T-helper 17 cell (primary cell): ENCODE measurements at places on chromosomes 16 and 17. TPM values are rescaled to one million over a fixed set of nuclear protein-coding genes. Genes with fewer than 3 reads are reported as not detected.

NEK8 gene
- 8.8 TPM for total RNA-seq

CEMP1 gene
- 0.23 TPM for total RNA-seq

DNA sequence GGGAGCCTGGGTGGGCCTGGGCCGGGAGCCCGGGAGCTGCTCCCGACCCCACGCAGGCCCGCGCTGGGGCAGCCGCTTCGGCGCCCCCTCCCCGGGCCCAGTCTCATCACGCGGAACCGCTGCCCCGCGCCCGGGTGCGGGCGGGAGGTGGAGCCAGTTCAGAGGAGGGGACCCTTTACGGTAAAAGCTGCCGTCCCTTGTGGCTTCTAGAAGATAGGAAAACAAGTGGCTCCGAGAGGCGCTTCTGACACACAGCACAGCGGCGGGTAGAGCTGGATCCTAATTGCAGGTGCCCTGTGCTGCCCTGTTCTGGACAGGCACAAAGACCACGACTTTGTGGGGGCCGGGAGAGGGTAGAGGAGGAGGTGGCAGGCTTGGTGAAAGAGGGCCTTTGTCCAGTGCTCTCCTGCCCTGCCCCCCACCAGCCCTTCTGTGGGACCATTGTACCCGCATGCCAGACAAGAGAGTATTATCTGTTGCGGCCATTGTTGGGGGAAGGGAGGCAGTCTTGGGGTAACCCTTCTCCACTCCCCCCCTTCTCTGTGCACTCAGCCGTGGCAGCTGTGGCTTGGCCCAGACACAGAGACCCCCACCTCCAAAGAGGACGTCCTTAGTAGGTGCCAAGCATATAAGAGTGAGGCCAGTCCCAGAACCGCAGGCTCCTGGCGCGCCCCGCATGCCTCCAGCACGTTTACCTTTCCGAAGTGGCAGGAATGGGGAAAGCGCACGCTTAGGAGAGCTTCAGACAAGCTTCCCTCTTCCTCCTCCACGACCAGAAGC, 736 bp downstream of the CNP start:
- H3K36me3 ChIP-seq, result no peaks in the 10 kb centered on the region
- no peaks in the 10 kb centered on the region for H3K27me3 ChIP-seq
- peak overlapping the region; percentile 87 for H3K27ac ChIP-seq
- DNase-seq, result no peak

- peak overlapping the region; percentile 28 for H3K4me3 ChIP-seq
- DNase-seq, result no peak
- no peak overlapping the region for H3K27ac ChIP-seq
- H3K36me3 ChIP-seq, result peaks cover 11% of the 10 kb centered on the region
- H3K27me3 ChIP-seq, result no peaks in the 10 kb centered on the region
- peaks cover 23% of the 10 kb centered on the region for H3K4me1 ChIP-seq
Measured at GRCh38 chr17:14211246-14211645, 25.4 kb downstream of the CDRT15 start.

DNA sequence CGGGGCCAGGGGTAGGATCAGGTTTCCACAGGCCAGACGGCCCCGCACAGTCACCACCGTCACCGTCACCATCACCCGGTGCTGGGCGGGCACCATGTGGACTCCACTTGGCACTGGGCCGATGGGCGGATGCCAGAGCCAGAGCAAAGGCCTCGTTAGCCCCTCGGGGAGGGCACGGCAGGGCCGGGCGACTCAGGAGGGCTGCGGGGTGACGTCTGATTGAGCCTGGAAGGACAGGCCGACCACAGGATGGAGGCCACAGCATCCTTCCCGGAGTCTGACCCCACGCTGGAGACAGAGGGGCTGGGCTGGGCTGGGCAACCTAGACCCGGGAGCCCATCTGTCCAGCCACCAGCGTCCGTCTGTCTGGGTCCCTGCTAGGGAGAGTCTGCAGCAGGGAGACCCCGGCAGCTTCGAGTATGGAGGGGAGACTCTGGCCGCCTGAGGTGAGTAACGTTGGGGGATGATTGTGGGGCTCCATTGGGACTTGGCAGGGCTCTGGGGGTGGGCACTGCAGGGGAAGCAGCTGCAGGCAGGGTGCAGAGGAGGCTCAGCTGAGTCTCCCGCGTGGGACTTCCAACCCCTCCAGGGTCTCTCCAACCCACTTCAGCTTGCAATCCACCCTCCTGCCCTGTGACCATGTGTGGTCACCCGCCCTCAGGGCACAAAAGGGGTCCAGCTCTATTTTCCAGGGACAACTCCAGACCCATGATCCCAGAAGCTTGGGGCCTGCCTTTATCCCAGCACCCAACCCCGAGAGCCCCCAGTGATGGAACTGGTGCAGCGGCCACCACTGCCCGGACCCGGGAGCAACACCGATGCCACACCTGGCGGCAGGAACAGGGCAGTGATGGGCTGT, 22.6 kb downstream of the SLC25A10 start:
- no peak for DNase-seq
- no peaks in the 10 kb centered on the region for H3K36me3 ChIP-seq
- peaks cover 9% of the 10 kb centered on the region for H3K4me1 ChIP-seq
- H3K27ac ChIP-seq, result no peak overlapping the region
- H3K4me3 ChIP-seq, result no peak overlapping the region
- peaks cover 49% of the 10 kb centered on the region for H3K27me3 ChIP-seq
